GM23248 (cell line): ENCODE measurements at places on chromosomes 6 and 20. TPM values are rescaled to one million over a fixed set of nuclear protein-coding genes. Genes with fewer than 3 reads are reported as not detected.

The C6orf15 gene
- not detected in 2 replicates for polyA plus RNA-seq

The GDAP1L1 gene
- polyA plus RNA-seq, result not detected in 2 replicates

The WFDC13 gene
- not detected in 2 replicates for polyA plus RNA-seq

The PRL gene
- 0.65 and 1.2 TPM in 2 replicates for polyA plus RNA-seq

The DSN1 gene
- polyA plus RNA-seq, result 15.6 and 16.3 TPM in 2 replicates

GRCh38 chr6:63764318-63764916, 128.8 kb downstream of the PHF3 start:
- H3K27ac ChIP-seq, result no peak overlapping the region
- no peaks in the 10 kb centered on the region for H3K36me3 ChIP-seq

GRCh38 chr6:119346936-119347335, 2.6 kb downstream of the MAN1A1 start:
- no peaks in the 10 kb centered on the region for H3K27me3 ChIP-seq
- H3K4me1 ChIP-seq, result peaks cover 18% of the 10 kb centered on the region
- H3K27ac ChIP-seq, result no peak overlapping the region

DNA sequence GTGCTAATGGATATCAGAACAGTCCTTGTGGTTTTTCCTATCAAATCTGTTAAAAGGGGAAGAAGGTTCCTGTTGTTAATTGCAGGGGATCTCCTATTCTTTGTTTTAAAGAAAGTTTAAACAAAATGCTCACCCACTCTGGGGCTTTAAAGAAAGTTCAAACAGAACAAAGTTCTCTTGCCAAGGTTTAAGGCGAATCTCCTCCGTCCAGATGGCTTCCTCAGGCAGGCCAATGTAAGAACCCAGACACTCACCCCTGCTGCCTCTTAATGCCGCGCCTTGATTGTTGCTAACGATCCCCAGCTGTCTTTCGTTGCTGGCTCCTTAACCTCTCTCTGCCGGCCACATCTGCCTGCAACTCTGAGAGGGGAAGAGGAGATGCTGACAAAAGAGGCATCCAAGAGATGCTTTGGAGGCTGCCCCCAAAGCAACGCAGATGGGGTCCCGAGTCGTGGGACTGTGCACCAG, 235.0 kb upstream of the PRDM1 start:
- no peak overlapping the region for H3K27ac ChIP-seq
- no peak overlapping the region for H3K4me3 ChIP-seq
- no peaks in the 10 kb centered on the region for H3K36me3 ChIP-seq
- H3K27me3 ChIP-seq, result no peaks in the 10 kb centered on the region
- DNase-seq, result peak; percentile 31

DNA sequence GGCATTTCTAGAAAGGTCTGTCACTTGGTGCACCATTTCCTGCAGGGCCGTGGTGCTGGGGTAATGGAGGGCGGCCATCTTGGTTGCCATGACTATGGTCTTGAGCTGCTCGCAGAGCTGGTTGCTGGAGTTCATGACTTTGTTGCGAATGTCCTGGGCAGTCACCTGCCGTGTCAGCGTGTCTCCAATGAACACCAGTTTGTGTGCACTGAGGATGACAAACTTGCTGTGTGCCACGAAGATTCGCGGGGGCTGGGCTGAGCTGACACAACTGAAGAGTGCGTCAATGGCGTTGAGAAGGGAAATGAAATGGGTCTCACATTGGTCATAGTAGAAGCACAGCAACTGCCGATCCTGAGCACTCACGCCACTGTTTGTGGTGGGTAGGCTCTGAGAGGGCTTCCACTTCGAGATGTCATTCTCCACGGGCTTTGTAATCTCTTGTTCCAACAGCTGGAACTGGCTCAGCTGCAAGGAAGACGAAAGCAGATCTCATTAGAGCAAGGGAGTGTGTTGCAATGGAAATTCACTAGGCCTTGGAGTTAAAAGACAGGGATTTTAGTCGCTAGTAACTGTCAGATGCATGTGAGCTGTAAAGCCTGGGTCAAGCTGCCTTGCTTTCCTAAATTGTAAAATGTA, 47.1 kb downstream of the NEDD9 start:
- H3K27me3 ChIP-seq, result no peaks in the 10 kb centered on the region
- H3K36me3 ChIP-seq, result no peaks in the 10 kb centered on the region
- H3K27ac ChIP-seq, result no peak overlapping the region
- H3K4me3 ChIP-seq, result no peak overlapping the region

GRCh38 chr6:148737806-148738205, 9.0 kb upstream of the UST start:
- no peak overlapping the region for H3K4me3 ChIP-seq
- H3K27me3 ChIP-seq, result no peaks in the 10 kb centered on the region
- no peak for DNase-seq
- H3K27ac ChIP-seq, result no peak overlapping the region
- no peaks in the 10 kb centered on the region for H3K36me3 ChIP-seq
- no peaks in the 10 kb centered on the region for H3K4me1 ChIP-seq

GRCh38 chr6:148329596-148330381, 12.8 kb upstream of the SASH1 start:
- peak overlapping the region; percentile 19 for H3K4me3 ChIP-seq
- DNase-seq, result peak; percentile 91
- peak overlapping the region; percentile 95 for H3K27ac ChIP-seq
- peaks cover 52% of the 10 kb centered on the region for H3K4me1 ChIP-seq
- H3K36me3 ChIP-seq, result no peaks in the 10 kb centered on the region

DNA sequence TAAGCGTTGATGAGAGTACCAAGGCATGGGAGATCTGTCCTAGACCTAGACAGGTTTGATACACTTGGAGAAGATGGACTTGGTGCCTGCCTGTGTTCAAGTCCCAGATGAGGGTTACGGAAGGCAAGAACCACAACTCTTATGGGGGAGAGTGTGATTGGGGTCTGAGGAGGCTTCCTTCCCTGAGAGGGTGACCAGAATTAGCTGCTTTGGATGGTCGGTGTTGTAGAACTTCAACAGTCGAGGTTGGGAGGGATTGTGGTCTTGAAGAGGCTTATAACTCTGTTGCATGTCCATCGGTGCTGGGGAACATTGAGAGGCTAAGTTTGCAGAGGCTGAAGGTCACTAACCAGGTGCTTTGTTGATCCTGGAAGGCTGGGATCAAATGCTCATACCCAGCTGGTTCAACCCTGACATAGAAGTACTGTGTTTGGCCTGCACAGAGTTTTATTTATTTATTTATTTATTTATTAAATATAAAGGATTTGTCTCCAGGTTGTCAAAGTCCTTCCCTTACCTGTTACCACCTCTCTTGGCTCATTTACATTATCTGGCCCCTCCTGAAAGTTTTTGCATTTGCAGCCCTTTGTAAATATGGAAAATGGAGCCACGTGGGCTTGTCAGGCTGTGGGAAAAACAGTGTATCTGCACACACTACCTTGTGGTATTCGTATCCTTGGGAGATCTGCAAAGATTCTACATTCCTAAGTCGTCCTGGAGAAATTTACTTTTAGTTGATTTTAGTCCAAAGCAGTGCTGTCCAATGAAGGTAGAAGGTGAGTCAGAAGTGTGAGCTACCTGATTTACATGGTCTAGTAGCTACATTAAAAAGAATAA, 15.8 kb upstream of the EFCAB8 start:
- H3K27me3 ChIP-seq, result no peaks in the 10 kb centered on the region
- peaks cover 52% of the 10 kb centered on the region for H3K36me3 ChIP-seq
- H3K27ac ChIP-seq, result no peak overlapping the region
- DNase-seq, result no peak
- peaks cover 8% of the 10 kb centered on the region; the same call in 1 of the 2 replicates for H3K4me1 ChIP-seq
- H3K4me3 ChIP-seq, result no peak overlapping the region

DNA sequence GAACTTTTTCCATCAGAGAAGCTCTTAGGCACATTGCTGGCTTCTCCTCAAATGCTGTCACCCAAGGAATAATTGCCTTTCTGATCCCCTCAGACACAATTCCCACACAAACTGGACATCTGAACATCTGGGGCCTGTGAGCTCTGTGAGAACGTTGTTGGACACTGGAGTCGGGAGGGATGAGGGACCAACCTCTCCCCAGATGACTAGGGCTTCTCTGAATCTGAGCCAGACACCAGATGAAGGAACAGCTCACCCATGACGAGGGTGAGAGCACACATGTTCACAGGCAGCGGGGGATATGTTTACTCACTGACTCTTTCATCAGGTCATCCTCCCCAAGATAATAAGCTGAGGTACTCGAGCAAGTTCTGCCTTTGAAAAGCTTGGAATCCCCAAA, 283.9 kb upstream of the SUPT3H start:
- H3K4me1 ChIP-seq, result peaks cover 20% of the 10 kb centered on the region
- DNase-seq, result peak; percentile 85
- peak overlapping the region; percentile 38 for H3K27ac ChIP-seq
- no peaks in the 10 kb centered on the region for H3K27me3 ChIP-seq
- no peak overlapping the region for H3K4me3 ChIP-seq

DNA sequence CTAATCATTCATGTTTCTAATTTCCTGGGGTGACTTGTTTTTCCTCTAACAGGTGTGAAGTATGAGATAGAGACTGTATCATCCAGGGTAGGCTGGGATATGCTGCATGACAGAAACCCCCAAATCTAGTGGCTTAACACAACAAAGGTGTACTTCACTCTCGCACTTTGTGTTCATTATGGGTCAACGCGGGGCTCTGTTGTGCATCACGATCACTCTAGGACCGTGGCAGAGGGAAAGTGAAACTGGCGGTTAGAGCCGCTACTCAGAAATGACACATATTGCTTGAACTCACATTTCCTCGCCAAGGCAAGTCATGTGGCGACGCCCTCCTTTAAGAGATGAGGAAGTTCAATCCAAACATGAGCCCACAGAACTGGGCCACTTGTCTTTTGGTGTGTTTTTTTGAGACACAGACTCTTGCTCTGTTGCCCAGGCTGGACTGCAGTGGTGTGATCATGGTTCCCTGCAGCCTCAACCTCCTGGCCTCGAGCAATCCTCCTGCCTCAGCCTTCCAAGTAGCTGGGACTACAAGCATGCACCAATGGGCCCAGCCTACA, 41.3 kb downstream of the PCNA start:
- H3K4me3 ChIP-seq, result peak overlapping the region; percentile 69
- H3K27ac ChIP-seq, result peak overlapping the region; percentile 58
- no peaks in the 10 kb centered on the region for H3K36me3 ChIP-seq
- H3K4me1 ChIP-seq, result peaks cover 12% of the 10 kb centered on the region

- H3K4me3 ChIP-seq, result no peak overlapping the region
- DNase-seq, result peak; percentile 39
- no peaks in the 10 kb centered on the region for H3K36me3 ChIP-seq
- H3K27me3 ChIP-seq, result no peaks in the 10 kb centered on the region
- peaks cover 7% of the 10 kb centered on the region; the same call in 1 of the 2 replicates for H3K4me1 ChIP-seq
- no peak overlapping the region for H3K27ac ChIP-seq
These were observed 34.7 kb upstream of the IGF2R start for GRCh38 chr6:159934181-159934580.
